ENCODE measurements at places on chromosomes 6 and 20.
A peak's percentile ranks its signal among the peaks of the same experiment; 100 is the strongest.

- DNase-seq: no peak
Measured at GRCh38 chr20:47448429-47448828, 53.3 kb upstream of the NCOA3 start.

- DNase-seq: no peak
Measured at GRCh38 chr6:4472969-4473642, 303.1 kb upstream of the CDYL start.

- DNase-seq: no peak
Measured at GRCh38 chr6:45929421-45930361, 86.0 kb downstream of the CLIC5 start.

DNA sequence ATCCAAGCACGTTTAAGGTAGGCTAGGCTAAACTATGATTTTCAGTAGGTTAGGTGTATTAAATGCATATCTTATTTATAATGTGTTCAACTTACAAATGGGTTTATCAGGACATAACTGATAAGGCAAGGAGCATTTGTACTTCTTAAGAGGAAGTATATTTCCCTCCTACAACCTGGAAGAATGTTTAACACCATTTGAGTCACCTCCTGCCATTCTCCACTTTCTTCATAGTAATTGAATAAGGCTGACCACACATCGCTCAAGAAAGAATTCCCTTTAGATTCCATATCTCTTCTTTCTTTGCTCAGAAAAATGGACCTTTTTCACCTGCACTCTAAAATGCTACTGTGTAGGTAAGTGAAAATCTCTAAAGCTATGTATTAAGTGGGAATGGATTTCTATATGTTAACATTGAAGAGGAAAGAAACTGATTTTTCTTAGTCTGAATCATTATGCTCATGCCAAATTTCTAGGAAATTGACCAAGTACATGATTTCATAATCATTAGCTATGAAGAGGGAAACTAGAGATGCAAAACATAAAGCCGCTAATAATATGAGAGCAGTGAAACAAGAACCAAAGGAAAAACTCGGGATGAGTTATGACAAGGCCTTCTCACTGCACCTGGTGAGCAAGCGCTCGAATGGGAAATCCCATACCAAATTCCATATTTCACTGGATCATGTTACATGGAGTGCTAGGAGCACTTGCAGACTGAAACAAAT, 210.4 kb downstream of the ALDH8A1 start:
- DNase-seq: no peak

DNA sequence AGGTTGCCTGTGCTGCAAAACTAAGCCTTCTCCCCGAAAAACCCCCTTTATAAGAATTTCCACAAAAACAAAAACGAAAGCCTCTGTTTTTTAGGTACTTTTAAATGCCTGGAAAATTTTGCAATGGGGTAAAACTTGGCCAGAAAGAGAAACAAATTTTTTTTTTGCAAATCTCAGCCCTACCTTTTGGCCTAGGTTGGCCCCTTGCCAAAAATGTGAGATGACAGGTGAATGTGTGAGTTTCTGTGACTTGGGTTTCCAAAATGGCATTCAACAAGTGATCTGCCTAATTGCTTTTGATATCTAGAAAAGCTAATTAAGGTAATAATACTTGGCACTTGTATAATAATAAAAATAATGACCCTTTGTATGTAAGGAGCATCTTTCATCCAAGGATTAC, 48.4 kb downstream of the MAFB start:
- DNase-seq: no peak

GRCh38 chr20:63740627-63741353, 1.2 kb downstream of the SLC2A4RG start:
- DNase-seq: peak; percentile 30

DNA sequence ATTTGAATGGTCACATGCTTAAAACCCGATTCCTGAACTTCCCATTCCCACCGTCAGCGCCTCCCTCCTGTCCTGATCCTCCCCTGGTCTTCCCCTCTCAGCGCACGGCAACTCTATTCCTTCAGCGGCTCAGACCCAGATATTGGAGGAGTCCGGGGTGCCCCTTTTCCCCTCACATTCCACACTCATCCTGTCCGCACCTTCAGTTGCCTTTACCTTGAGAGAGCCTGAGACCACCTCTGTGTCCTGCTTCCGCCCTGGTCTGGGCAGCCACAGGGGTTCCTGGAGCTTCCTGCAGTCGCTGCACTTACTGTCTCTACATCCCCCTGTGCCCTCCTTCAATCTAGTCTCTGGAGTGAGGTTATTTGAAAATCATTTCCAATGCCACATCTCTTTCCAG, 193.4 kb downstream of the BCAS1 start:
- no peak for DNase-seq

DNA sequence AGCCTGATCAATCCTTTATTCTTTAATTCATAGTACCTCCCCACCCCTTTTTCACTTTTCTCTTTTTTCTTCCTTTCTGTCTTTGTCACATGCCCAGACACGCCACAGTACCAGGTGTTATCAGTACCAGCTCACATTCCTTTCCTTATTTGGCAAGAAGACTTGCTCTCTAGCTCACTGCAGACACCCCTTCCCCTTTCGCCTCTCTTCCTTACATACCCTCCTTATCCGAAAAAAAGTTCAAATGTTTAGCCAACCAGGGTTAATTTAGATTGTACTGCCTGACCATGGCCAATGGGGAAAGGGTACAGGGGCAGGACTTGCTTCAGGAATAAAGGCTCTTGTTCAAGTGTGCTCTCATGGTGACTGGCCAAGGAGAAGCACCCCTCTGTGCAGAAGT, 9.3 kb upstream of the SIRPB2 start:
- no peak for DNase-seq

GRCh38 chr6:25022140-25022553, 86.4 kb upstream of the RIPOR2 start:
- no peak for DNase-seq

DNA sequence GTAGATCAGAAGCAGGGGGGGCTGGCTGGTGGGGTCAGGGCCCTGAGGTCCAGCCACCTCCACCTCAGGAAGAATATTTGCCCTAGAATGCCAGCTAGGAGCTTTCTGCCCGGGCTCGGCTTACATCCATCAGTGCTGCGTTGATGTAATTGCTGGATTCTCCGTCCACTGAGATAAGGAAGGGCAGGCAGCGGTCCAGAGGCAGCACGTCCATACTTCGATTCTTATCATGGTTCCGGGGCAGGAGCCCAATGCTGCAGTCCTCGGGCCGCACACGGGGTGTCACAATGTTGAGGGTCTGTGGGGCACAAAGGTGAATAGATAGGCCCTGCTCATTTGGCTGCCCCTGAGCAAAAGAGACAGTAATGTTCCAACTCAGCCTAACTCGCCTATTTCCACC, 483.8 kb upstream of the CHD6 start:
- no peak for DNase-seq

- DNase-seq: no peak
Measured at GRCh38 chr6:114739656-114740055, 396.8 kb upstream of the HS3ST5 start.

- DNase-seq: no peak
Measured at GRCh38 chr6:40854592-40854991, 184.4 kb downstream of the UNC5CL start.

- DNase-seq: no peak
Measured at GRCh38 chr6:157665180-157665579, 157.9 kb upstream of the SNX9 start.

DNA sequence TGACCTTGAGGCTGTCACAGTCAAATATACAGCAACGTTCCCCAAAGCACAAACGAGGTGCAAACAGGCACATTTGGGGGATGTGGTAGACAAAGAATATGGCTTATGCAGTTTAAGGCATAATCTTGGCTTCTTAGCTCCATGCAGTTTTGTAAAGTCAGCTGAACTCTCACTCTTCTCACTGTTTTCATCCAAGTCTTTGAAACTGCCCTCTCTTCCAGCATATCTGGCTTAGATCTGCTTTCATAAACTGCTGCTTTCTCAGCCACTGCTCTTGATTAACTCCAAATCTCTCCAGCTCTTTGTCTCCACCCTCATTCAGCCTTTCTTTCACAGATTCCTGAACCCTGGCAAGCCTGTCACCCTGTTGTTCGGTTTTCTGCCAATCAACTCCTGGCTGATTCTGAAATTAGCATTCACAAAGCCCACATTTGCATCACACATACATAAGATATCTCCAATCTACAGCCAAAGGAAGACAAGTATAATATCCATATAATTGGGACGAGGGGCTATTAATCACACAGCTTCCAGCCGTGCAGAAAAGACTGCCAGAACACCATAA, 301.1 kb upstream of the RNF217 start:
- no peak for DNase-seq

- no peak for DNase-seq
Measured at GRCh38 chr6:41570259-41570615, 24.1 kb downstream of the FOXP4 start.

- no peak for DNase-seq
Measured at GRCh38 chr6:4352731-4353130, 217.4 kb upstream of the ECI2 start.

GRCh38 chr6:114216789-114217467, 125.9 kb downstream of the HS3ST5 start:
- DNase-seq: no peak

DNA sequence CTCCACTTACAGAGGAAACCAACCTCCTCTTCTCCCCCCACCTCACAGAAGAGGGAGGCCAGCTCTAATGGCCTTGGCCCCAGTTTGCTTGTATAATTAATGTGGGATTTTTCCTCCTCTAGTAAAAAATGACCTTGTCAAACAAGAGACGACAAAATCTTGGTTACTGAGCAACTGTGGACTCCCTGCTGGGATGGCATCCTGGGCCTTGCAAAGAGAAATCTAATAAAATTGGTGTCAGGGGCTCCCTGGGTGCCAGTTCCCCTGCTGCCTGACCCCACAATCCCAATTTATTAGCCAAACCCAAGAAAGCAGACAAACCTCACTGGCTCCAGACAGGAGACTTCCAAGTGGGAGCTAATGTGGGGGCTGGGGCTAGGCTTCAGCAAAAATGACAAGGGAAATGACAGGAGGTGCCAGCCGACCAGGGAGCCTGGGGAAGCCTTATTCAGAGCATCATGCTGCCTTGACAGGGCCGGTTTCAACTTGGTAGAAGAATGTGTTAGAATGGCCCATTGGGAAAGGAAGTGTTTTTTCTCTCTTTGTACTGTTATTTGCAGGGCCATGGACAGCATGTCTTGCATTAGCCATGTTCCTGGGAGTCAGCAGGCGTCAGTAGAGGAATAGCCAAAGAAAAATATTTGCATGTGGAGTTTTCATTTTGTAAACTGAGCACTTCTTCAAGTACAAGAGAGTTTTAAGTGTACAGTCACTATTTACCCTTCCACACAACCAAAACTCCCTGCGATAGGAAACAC, 816.9 kb downstream of the DHX35 start:
- no peak for DNase-seq

- no peak for DNase-seq
Measured at GRCh38 chr20:46123482-46124245, 5.5 kb downstream of the CD40 start.

GRCh38 chr6:74510878-74511277, 695.0 kb downstream of the COL12A1 start:
- no peak for DNase-seq

DNA sequence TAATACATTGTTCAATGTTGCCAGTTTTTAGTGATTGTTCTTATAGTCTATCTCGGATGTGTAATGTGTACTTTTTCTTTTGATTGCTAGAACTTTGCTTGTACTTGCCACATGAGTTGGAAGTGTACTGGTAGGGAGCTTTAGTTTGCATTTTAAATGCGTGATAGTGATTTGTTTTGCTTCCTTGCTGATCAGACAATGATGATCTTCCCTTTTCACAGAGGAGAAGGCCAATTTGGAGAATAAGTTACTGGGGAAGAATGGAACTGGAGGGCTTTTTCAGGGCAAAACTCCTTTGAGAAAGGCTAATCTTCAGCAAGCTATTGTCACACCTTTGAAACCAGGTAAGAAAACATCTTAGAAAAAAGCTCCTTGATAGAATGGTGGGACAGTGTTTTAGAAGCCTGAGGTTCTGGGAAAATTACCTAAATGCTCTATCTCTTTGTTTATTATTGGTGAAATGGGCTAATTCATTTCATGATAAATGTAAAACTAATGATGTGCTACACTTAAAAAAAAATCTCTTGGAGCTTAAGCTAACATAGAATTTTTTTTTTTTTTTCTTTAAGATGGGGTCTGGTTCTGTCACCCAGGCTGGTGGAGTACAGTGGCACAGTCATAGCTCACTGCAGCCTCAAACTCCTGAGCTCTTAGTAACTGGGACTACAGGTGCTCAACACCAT, 20.9 kb downstream of the TPX2 start:
- DNase-seq: no peak

- no peak for DNase-seq
Measured at GRCh38 chr6:149127212-149127611, 190.3 kb upstream of the TAB2 start.

DNA sequence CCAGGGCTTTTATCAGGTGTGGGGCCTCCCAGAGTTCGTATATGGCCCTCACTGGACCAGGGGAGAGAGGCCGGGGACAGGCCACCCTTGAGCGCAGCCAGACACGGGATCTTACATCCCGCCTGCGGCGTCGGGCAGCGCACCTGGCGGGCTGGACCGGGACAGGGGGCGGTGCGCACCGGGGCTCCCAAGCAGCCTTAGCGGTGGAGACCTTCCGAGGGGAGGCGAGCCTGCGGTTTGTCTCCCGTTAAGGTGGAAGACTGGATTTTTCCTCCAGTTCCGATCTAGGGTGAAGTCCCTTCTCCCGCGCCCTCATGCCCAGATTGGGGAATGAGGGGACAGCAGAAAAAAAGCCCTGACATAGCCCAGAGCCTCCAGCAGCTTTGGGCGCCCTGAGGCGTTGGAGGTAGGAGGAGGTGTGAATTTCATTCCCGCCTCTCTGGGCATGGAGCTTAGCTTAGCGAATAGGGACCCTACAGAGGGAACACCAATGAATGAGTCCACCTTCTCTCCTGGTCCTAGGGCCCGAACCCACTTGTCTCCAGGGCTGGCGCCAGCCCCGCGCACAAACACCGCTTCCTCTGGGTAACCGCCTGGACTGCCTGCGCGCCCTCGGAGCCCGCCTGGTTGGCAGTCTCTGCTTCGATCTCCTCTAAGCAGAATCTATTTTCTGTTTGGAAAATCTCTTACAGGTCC, 6.7 kb upstream of the LAMP5 start:
- no peak for DNase-seq

DNA sequence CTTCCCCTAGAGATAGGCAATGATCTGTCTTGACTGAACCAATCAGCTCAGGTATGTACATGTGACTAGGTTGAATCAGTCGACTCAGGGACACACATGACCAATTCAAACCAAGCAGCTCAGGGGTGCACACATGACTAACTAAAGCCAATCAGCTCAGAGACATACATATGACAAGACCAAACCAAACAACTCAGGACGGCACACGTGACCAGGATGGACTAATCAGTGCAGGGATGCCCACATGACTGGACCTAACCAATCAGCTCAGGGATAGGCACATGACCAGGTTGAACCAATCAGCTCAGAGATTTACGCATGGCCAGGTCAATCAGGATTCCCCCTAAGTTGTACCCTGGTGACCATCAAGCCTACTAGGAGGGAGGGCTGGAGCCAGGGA, 310.3 kb downstream of the CDH26 start:
- no peak for DNase-seq

GRCh38 chr6:7088076-7088742, 19.6 kb upstream of the RREB1 start:
- DNase-seq: no peak

- DNase-seq: no peak
Measured at GRCh38 chr6:104344223-104344622, 515.5 kb downstream of the HACE1 start.

Data from T follicular helper cell (primary cell).